Heart left ventricle (tissue), 16 donors: ENCODE measurements at places on chromosomes 1 and 21. TPM values are rescaled to one million over a fixed set of nuclear protein-coding genes. Genes with fewer than 3 reads are reported as not detected.

The WNT3A gene
- not detected for total RNA-seq

The CR1L gene
- total RNA-seq, result 1.1 TPM

The CRB1 gene
- total RNA-seq, result not detected

GRCh38 chr1:21691739-21692138 lies 22.6 kb upstream of the RAP1GAP start:
- no peak for DNase-seq

DNA sequence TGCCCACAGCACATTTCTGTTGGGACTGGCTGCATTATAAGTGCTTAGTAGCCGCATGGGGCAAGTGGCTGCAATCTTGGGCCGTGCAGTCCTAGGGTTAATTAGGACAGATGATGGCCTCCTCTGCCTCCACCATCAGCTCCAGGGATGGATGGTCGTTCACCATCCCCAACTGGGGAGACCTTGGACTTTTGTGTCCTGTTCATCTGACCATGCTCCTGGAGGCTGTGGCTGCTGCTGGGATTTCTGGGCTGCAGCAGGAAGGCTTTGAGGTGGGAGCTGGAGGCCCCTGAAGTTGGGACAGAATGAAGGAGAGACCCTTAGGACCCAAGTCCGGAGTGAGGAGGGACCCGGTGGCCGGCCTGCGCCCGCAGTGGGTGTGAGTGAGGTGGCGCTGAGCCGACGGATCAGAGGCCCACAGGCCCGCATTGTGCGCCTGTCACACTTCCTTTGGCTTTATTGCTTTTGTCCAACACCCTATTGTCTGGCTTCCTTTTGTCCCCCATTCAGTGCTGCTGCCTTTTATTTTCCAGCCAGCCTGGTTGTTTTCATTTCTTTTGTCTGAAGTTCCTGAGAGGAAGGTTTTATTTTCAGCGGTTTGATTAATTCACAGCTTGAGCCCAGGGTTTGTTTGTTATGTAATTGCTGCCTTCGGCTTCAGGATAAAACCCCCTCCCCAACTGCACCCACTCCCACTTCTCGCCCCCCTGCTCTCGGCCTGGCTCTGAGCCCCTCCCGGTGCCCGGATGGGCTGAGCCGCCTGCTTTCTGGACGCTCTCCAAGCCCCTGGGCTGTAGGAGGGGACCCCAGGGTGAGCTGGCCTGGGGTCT lies 35.6 kb downstream of the SOX13 start:
- DNase-seq, result peak; percentile 54
